ENCODE measurements at places on chromosomes 13 and 19. TPM values are rescaled to one million over a fixed set of nuclear protein-coding genes. Genes with fewer than 3 reads are reported as not detected.
A peak's percentile ranks its signal among the peaks of the same experiment; 100 is the strongest.

- peak; percentile 39 for DNase-seq
Observed at GRCh38 chr19:18053576-18054219, 33.0 kb downstream of the IL12RB1 start.

DNA sequence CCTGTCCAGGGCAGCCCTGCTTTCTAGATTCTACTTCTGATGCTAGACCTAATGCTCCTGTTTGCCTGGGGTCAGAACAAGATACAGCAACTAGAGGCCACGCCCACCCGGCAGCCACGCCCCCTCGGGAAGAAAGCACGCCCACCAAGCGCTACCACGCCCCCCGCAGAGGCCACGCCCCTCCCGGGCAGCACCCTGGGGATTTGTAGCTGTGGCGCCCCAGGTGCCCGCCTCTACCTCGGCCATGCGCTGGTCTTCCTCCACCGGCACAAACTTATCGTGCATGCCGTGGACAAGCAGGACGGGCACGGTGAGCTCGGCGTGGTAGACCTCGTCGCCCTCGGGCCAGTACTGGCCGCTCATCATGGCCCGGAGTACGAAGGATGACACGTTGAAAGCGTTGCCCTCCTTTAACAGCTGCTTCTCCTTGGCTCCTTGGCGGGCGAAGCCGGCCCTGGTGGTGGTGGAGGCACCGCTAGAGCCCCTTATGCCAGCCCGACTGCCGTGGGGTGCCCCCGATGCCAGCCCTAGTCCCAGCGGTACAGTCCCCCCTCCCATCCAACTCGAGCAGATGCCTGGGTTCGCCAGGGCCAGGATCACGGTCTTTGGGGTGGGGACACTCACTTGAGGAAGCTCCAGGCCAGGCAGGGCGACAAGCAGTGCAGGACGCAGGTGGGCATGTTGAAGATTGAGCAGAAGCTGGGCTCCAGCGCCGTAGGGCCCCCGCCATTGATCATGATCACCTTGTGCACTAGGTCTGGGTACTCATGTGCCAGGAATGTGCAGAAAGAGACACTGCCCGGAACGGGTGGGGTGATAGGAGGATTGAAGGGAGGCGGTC is 9.0 kb downstream of the ABHD8 start:
- peak; percentile 70 for DNase-seq

DNA sequence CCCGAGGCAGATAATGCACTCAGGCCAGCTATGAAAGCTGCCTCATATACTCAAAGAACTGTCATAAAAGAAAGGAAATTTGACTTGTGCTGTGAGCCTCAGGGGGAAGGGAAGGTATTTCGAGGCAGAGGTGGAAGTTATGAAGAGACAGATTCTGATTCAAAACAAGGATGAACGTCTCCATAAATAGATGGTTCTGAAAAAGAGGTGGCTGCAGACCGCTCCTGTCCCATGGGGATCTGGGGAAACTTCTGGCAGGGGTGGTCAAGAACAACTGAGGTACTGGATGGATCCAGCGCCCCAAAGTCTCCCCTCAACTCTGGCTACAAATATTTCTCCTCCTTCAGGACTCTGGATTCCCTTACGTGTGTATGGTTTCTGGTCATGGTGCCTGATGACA is 168.1 kb upstream of the IRS2 start:
- DNase-seq, result no peak

GRCh38 chr19:54162241-54162805 is 2.8 kb upstream of the LENG1 start:
- DNase-seq, result peak; percentile 91

- no peak for DNase-seq
Observed at GRCh38 chr13:44463759-44464158, 90.1 kb downstream of the SERP2 start.

The SPC24 gene
- total RNA-seq, result 70.9 TPM

GRCh38 chr19:15702534-15702930 is 25.3 kb upstream of the OR10H2 start:
- DNase-seq, result peak; percentile 57

- DNase-seq, result no peak
Observed at GRCh38 chr19:4495471-4495870, 22.8 kb downstream of the PLIN4 start.

- no peak for DNase-seq
Observed at GRCh38 chr19:51119101-51119500, 5.6 kb upstream of the SIGLEC9 start.

- DNase-seq, result no peak
Observed at GRCh38 chr19:33496038-33496895, 25.3 kb downstream of the PEPD start.

DNA sequence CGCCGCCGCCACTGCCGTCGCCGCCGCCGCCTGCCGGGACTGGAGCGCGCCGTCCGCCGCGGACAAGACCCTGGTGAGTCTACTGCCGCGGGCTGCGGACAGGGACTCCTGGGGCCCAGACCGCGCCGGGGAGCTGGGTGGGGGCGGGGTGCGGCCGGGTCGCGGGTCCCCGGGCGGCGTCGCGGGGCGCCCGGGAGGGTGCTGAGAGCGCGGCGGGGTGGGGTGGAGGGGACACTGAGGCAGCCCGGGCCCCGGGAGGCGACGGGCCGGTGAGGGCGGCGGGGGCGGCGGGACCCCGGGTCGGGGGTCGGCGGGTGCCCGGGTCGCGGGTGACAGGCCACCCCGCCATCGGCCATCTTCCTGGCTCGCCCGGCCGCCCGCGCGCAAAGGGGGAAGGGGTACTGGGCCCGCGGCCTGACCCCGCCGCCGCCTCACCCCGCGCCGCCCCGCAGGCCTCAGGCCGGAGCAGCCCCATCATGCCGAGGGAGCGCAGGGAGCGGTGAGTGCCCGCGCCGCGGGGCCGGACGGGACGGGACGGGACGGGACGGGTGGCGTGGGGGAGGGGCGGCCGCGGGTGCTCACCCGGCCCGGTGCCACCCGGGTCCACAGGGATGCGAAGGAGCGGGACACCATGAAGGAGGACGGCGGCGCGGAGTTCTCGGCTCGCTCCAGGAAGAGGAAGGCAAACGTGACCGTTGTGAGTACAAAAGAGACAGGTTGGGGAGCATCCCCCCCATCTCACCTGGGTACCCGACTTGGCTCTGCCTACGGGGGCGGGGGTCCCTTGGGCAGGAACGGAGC is 489 bp downstream of the CCNE1 start:
- DNase-seq, result peak; percentile 16

The TLE2 gene
- total RNA-seq, result 3.0 TPM

The ATP8A2 gene
- total RNA-seq, result 0.92 TPM

- DNase-seq, result peak; percentile 64
Observed at GRCh38 chr13:114140906-114141250, 8.5 kb upstream of the RASA3 start.

DNA sequence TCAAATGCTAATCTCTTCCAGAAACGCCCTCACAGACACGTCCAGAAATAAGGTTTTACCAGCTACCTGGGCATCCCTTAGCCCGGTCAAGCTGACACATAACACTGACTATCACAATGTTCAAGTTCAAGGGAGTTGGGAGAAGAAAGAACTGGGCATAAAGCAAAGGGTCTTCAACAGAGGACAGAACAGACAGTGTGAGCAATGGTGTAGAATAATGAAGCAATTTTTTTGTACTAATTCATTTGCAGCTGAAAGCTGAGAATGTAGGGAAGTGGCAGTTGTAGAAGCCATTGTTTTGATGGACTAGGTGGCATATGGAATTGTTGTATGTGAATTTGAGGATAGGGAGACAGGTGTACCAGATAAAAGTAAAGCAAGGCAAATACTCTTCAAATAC is 58.1 kb upstream of the WDFY2 start:
- DNase-seq, result no peak

The KLF5 gene
- total RNA-seq, result 1.6 TPM

The ZNF578 gene
- 0.86 TPM for total RNA-seq

GRCh38 chr13:21436582-21436981 is 22.5 kb downstream of the ZDHHC20 start:
- DNase-seq, result no peak

- no peak for DNase-seq
Observed at GRCh38 chr19:28606269-28607032, 606.5 kb downstream of the UQCRFS1 start.

DNA sequence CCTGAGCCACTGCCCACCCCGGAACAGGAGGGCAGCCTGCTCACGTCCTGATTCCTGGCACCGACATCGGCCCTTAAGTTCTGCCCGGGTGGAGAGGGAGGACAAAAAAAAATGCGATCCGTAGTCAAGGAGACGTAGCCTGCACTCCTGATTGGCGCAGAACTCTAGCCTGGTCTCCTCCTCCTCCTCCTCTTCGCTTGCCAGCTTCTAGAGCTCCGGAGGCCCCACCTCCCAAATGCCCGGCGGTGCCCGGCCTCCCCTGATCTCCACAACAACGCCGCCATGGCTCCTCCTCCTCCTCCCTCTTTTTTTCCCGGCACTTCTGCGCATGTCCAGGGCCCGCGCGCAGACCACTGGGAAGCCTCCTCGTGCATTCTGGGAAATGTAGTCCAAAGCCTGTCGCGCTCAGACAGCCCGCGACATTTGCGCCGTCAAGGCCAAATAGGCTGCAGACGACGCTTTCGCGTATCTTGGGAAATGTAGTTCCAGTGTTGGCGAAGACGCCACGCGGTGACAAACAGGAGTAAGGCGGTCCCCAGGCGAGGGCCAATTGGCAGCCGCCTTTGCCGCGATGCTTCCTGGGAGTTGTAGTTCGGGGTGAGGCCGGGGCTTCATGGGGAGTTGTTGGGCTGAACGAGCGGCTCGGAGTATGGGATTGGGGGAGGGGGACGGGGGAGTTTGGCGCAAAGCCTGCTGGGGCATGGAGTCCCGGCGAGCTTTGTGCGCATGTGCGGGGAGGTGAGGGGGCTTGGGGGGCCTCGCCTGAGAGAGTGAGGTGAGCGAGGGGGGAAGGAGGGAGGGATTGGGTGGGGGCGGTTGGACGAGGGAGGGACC is at the start of gene ZNF444:
ZNF444 (plus strand) TSS at position 705 of the 834 bp plus-strand sequence. CDS start 5,625 bp downstream, outside the sequence.
- peak; percentile 99 for DNase-seq

The IRGC gene
- not detected for total RNA-seq

GRCh38 chr13:104895521-104895920 is 1639.9 kb downstream of the EFNB2 start:
- no peak for DNase-seq

- no peak for DNase-seq
Observed at GRCh38 chr13:88022431-88023208, 351.4 kb downstream of the SLITRK5 start.

GRCh38 chr19:43457809-43458208 is 7.6 kb downstream of the LYPD3 start:
- no peak for DNase-seq

DNA sequence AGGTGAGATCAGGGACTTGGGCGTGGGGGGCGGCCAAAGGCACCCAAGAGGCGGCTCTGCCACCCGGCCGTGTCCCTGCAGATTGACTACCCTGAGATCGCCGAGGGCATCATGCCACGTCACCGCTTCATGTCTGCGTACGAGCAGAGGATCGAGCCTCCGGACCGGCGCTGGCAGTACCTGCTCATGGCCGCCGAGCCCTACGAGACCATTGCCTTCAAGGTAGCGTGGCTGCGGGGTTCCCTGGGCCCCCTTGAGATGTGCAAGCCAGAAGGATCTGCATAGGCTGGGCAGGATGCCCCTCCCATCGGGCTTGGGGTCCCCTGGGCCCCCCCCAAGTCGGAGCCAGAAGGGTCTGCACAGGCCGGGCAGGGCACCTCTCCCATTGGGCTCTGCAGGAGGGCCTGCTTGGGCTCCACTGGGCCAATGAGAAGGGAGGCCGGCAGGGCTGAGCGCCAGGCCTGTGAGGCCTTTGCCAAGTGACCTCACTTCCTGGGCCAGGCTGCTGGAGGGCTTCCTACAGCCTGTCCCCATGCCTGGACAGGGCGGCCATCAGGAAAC is 2.2 kb upstream of the AMH start:
- DNase-seq, result no peak

DNA sequence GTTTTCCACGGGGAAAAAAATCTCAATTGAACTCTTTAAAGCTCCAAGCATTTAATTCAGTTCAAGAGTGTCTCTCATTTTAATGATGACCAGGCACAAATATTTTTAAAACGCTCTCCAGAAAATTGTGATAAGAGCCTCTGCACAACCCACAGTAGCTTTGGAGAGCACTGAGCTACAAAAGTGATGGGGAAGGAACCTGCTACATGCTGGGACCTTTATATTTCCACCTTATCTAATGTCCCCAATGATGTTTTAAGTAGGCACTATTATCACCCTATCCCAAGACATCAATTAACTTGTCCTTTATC is 14.1 kb upstream of the CEACAM6 start:
- no peak for DNase-seq

The FBN3 gene
- total RNA-seq, result 0.02 TPM

DNA sequence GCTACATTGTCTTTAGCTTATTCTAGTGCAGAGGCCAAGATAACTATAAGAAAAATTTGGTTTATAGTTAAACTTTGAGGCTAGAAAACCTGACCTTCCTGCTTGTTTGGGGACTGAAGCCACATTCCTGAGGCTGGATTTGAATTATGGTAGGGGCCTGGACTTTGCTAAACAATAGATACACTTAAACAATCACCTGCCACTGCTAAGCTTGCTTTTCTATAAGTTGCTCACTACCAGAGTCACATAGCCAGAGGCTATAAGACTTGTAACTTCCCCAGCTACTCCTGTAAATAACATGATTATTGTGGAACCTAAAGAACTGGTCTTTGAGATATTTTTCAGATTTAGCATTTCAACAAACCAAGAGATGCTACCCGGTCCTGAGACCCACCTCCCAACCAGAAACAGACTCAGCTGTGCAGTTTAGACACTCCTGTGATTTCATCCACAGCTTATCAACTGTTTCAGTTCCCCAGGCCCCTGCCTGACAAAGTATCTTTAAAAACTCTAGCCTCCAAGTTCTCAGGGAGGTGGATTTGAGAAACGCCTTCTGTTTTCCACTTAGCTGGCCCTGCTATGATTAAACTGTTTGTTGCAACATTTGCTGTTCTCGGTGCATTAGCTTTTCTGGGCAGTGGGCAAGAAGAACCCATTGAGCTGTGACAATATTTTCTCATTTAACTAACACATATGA is 77.7 kb downstream of the MIPEP start:
- no peak for DNase-seq

- DNase-seq, result no peak
Observed at GRCh38 chr19:2554856-2555255, 78.9 kb downstream of the GADD45B start.

The CLC gene
- not detected for total RNA-seq

The SYT5 gene
- not detected for total RNA-seq

- DNase-seq, result peak; percentile 35
Observed at GRCh38 chr19:35843676-35844481, 8.4 kb downstream of the NPHS1 start.

- no peak for DNase-seq
Observed at GRCh38 chr19:47082493-47082892, 31.1 kb downstream of the ZC3H4 start.

GRCh38 chr13:35333157-35333556 is 143.3 kb downstream of the MAB21L1 start:
- DNase-seq, result no peak

The GPR12 gene
- not detected for total RNA-seq

The GAPDHS gene
- total RNA-seq, result not detected

The ERICH4 gene
- total RNA-seq, result not detected
